ENCODE measurements at places on chromosomes 6 and 20.

GRCh38 chr20:45950330-45950646 is 15.8 kb downstream of the PCIF1 start:
- no peak for DNase-seq

- no peak for DNase-seq
Observed at GRCh38 chr6:130838951-130839350, 11.7 kb downstream of the SMLR1 start.

GRCh38 chr6:15301179-15302006 is 55.5 kb downstream of the JARID2 start:
- DNase-seq = no peak

DNA sequence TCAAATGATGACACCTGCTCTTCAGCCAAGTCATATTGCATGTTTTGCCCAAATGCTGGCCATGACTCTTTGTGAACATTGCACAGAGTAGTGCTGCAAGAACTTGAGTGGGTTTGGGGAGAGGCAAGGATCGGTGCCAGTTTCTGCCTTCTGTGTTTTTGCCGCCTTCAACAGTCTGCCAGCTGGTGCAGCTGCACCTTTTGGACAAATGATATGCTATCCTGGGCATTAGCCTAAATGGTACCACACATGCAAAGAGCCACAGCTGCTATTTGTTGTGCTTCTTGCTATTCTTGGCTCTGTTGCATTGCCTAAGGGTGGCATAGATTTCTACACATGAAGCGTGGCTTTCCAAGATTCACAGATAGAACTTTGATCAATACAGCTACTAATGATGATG is 189.0 kb upstream of the CCN2 start:
- no peak for DNase-seq

GRCh38 chr6:44535446-44535845 is 147.9 kb downstream of the CDC5L start:
- DNase-seq = no peak

DNA sequence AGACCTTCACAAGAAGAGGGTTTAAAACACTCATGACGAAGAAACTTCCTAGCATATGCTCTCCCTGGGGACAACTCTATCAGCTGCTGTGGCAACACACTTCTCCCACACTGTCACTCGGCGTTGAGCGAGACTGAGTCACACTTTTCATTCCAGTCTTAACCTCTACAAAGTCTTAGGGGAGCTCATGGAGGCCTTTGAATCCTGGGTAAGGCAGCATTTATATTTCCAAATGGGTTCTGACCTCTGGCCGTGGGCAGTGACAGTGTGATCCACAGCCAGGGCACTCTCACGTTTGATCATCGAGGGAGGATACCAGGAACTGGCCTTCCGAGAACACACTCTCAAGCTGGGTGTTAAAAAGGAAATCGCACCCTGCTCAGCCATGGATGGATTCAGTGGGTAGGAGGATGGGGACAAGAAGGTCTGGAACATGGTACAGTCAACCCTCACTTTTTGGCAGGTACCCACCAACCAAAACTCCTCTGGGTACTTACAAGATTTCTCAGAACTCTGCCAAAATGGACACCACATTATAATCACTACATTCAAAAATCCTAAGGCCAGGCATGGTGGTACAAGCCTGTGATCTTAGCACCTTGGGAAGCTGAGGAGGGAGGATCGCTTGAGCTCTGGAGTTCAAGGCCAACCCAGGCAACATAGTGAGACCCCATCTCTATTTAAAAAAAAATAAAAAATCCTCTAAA is 19.6 kb downstream of the RRBP1 start:
- DNase-seq = no peak

DNA sequence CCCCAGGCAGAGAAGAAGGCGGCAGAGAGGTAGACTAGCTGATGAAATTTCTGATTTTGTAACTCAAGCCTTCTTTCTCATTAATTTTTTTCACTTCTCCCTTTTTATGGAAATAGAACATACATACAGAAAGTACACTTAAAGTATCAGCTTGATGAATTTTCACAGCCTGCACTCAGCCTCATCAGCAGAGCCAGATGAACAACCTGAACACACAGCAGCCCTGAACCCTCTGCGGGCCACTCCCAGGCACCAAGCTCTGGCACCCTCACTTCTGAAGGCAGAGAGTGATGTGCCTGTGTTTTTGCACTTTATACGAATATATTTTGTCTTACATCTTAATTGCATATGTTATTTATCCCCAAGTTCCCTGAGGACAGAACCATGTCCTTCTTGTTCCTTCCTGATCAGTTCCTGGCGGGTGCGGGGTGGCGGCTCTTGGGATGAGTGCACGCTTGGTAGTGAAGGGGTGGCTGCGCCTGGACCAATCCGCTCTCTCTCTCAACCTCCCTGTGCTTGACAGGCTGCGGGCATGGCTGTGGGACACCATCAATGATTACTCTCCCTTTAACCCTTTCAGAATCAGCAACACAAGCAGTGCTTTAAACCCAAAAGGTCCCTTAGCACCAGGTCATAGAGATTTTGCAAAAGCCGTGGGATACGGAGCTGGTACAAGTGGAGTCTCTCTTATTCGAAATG is 34.8 kb upstream of the AFDN start:
- no peak for DNase-seq

DNA sequence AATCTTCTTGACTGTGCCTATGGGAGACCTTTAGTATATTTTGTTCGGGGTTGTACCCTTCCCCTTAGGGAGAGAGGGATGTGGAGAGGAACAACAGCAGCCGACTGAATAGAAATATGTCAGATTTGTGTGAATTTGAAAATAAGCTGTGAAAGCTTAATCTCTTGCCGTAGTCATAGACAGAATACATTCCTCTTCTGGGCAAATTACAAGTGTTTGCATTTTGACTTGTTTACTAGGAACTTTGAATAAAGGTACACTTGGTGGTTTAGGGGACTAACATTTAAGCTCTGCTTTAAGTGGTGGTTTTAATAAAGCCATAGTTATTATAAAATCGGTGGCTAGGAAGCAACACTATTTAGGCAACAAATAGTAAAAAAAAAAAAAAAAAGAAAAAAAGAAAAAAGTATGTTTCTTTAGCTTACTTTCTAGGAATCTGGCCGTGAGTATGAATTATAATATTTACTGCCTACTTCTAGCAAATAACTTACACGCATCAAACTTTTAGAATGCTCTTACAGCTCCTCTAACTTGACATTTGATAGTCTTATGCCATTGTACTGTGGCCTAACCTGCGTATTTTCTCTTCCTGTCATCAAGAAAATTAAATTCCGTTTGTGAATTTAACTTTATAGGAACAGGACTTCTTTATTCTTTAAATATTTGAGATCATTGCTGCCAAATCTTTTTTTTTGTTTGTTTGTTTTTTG is 65.1 kb downstream of the ZBTB2 start:
- no peak for DNase-seq

DNA sequence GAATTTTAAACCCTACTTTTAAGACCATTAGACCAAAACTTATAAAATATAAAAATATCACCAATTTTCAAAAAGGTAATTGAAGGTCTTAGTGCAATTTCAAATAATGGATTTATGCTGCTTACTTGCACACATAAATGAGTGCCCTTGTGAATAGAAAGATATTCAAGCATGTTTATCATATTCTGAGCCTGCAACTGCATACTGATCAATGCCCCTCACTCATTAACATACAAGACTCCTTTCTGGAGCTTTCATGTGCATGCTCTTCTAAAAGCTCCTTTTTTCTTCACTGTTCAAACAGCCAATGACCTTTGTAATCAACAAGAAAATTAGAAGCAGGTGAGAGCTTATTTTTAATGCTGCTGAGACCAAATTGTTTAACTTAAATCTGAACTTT is 1139.3 kb downstream of the HACE1 start:
- no peak for DNase-seq

DNA sequence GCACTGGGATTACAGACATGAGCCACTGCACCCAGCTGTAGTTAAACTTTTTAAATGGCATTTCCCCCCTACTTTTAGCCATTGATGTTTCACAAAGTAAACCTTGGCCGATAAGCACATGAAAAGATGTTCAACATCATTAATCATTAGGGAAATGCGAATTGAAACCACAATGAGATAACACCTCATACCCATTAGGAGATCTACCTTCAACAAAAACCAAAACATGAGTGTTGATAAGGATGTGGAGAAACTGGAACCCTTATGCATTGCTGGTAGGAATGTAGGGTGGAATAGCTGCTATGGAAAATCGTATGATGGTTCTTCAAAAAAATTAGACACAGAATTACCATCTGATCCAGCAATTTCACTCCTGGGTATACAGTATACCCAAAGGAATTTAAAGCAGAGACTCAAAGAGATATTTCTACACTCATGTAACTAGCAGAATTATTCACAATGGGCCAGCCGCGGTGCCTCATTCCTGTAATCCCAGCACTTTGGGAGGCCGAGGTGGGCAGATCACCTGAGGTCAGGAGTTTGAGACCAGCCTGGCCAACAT is 286.5 kb upstream of the JARID2 start:
- no peak for DNase-seq

DNA sequence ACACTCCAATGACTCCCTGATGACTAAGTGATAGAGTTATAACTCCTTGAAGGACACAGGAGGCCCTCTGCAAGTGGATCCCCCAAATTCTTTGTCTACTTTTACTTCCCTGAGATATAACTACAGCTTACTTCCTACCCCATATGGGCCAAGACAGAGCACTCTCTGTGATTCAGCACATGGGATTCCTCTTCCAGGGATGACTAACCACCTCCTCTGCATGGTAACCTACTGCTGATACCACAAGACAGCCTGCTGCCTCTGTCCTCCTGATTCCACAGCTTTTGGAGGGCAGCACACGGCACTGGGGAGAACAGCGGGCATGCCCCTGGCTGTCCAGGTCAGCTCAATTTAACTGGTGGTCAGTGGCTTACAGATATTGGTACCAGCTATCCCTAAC is 675.7 kb upstream of the AGPAT4 start:
- no peak for DNase-seq

DNA sequence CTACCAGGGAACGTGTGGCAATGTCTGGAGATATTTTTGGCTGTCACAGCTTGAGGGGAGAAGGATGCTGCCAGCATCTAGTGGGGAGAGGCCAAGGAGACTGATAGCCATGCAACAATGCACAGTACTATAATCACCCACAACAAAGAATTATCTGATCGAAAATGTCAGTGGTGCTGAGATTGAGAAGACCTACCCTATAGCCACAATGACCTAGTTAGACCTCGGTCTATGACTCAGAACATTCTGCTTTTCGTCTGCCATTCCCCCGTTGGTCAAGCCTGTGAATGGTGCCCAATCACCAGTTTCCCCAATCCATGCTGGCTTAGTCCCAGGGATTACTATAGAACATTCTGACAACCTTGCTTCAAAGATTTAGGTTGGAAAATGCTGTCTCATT is 93.5 kb downstream of the TMEM200A start:
- DNase-seq = no peak

- DNase-seq = no peak
Observed at GRCh38 chr20:5181492-5181891, 54.7 kb downstream of the CDS2 start.

DNA sequence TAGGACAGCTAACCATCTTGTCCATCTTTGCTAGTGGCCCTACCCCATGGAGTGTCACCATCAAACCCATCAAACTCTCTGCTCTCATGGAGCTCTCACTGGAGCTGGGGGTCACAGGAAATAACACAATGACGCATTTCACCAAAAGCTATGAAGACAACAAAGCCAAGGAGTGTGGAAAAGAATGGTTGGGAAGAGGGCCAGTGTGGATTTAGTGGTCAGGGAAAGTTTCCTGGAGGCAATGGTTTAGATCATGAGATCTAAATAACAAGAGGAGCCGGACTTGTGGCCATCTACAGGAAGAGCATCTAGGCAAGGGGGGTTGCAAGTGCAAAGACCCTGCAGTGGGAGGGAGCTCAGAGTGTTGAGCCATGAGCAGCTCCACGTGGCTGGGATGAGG is 189.5 kb downstream of the BMP7 start:
- DNase-seq = no peak

DNA sequence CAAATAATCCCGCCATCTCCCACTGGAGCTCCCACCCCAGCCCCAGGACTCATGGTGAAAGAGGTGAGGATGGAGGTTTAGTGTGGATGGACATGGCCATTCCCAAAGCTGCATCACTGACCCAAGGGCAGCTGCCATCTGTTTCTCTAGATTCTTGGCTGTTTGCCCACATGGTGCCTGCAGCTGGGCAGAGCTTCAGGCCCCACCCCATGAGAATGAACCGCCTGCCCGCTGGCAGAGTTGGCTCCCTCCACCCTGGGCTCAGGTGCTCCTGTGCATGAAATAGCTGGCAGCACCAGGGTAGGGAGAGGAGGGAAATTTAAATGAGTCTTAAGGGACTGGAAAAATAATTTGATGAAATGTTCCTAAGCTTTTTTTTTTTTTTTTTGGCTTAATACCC is 17.4 kb downstream of the SCML4 start:
- no peak for DNase-seq

GRCh38 chr6:13091192-13091591 is 237.1 kb downstream of the TBC1D7 start:
- no peak for DNase-seq

- no peak for DNase-seq
Observed at GRCh38 chr6:138562691-138563090, 63.4 kb upstream of the NHSL1 start.

GRCh38 chr6:33547499-33547898 is 32.6 kb downstream of the BAK1 start:
- no peak for DNase-seq

- no peak for DNase-seq
Observed at GRCh38 chr6:51737580-51738360, 349.6 kb downstream of the PKHD1 start.

DNA sequence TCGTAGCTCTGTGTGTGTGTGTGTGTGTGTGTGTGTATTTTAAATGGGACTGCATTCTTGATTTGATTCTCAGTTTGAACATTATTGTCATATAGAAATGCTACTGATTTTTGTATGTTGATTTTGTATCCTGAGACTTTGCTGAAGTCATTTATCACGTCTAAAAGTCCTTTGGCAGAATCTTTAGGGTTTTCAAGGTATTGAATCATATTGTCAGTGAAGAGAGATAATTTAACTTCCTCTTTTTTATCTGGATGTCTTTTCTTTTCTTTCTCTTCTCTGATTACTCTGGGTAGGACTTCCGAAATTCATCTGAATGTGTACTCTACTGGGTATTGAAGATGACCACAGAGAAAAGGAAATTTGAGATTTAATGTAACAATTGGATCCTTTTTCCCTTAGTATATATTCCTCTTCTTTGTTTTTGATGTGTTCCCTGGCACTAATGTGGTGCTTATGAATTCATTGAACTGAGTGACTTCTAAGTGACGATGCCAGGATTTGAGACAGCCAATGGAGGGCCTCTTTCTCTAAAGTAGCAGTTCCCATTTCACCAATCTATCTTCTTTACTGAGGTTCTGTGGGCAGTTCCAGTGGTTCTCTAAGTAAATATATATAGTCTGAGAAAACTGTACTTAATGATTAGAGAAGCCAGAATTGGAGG is 47.6 kb downstream of the TNFAIP3 start:
- no peak for DNase-seq

DNA sequence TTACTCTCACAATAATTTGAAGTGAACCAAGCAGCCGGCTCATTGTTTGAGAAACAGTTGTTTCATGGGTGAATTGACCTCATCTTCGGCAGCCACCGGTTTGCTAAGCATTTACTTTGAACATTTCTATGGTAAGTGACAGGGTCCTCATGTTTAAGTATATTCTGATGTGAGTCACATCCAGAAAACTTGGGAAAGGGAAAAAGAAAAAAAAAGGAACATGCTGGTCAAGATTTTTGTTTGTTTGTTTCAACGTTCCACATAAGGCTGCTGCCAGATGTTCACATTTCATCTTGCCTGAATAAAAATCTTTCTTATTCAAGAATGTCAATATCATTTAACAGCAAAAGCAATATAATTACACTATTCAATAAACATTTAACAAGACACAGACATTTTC is 55.0 kb upstream of the EXOC2 start:
- DNase-seq = no peak

All from omental fat pad (tissue), 4 donors.